ENCODE measurements at places on chromosomes 6 and 20.

DNA sequence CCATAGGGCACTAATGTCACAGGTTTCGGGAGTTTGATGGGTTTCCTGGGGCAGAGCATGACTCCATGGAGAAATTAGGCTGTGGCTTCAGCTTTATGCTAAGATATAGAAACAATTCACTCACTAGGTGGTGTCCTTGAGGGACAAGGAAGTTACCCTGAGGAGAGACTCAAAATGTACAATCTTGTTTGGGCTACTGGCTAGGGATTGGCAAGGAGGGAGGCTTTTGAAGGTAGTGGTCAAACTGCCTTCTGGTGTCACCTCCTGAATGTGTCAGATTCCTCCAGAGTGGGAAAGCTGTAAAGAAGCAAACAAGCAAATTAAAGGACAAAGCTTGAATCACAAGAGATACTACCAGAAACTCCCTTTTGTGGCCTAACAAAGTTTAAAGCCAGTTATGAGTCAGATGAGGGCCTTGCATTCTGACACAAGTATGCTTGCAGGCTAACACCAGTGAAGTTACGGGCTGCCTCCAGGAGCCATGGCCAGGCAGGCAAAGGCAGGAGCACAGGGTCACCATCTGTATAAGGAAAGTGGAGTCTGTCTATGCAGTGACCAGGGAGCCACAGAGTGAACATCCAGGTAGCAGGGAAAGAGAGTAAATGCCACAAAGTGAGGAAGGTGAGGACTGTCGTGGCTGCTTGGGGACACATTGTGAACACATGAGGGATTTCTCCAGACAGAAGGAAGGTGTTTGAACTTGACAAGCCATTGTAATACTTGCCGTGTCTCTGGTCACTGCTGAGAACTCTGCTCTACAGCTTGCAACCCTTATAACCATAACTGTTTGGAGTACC, 107.7 kb upstream of the DTNBP1 start:
- no peak for DNase-seq

GRCh38 chr6:24547243-24547642, 52.5 kb downstream of the ALDH5A1 start:
- DNase-seq: no peak

- peak; percentile 88 for DNase-seq
These were observed 555.5 kb downstream of the UTRN start for GRCh38 chr6:144840619-144841018.

- DNase-seq: no peak
These were observed 7.5 kb upstream of the ZSWIM1 start for GRCh38 chr20:45873409-45874103.

GRCh38 chr6:14711704-14712379, 534.0 kb upstream of the JARID2 start:
- DNase-seq: no peak

- no peak for DNase-seq
These were observed 175.0 kb downstream of the GMPR start for GRCh38 chr6:16413399-16413798.

- no peak for DNase-seq
These were observed 58.5 kb downstream of the AHI1 start for GRCh38 chr6:135438907-135439535.

DNA sequence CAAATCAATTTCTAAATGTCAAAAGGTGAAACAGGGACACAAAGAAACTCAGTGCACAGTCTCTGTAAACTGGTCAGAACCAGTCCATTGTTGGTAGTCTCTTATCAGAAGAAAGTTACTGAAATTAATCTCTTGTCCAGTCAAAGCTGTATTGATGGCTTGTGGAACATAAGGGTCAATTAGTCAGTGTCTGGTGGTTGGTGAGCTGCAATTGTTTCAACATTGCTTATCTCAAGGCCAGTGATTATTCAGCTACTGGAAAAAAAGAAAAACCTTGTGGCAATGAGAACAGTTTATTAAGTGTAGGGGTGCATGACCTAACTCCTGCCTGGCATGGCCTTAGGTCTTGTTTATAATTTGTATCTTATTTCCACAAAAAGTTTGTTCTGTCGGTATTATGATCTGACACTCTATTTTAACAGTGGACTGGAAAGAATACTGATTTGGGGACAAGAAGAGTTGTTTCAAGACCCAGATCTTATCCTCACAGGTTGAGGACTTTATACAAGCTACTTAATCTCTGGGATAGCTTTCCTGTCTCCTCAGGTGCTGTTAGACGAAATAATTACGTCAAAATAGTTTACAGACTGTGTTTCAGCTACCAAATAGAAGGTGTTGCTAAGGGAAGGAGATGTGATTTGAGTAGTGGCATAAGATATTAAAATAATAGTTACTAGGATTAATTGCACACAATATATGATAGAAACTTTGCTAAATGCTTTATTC, 520.0 kb upstream of the IRAK1BP1 start:
- DNase-seq: no peak

- DNase-seq: no peak
These were observed 1.2 kb downstream of the PM20D2 start for GRCh38 chr6:89146718-89147700.

- no peak for DNase-seq
These were observed 100.3 kb downstream of the SH3BGRL2 start for GRCh38 chr6:79731471-79731870.

Measured in NCI-H1417 treated with DMSO at 0.1 percent for 48 hours (cell line).